Activated T-helper 9 cell treated with anti-CD3 and anti-CD28 coated beads, Interleukin-2, amount 50 U/mL, for 16 hours (primary cell): ENCODE measurements at places on chromosomes 6 and 20.
A peak's percentile ranks its signal among the peaks of the same experiment; 100 is the strongest.

DNA sequence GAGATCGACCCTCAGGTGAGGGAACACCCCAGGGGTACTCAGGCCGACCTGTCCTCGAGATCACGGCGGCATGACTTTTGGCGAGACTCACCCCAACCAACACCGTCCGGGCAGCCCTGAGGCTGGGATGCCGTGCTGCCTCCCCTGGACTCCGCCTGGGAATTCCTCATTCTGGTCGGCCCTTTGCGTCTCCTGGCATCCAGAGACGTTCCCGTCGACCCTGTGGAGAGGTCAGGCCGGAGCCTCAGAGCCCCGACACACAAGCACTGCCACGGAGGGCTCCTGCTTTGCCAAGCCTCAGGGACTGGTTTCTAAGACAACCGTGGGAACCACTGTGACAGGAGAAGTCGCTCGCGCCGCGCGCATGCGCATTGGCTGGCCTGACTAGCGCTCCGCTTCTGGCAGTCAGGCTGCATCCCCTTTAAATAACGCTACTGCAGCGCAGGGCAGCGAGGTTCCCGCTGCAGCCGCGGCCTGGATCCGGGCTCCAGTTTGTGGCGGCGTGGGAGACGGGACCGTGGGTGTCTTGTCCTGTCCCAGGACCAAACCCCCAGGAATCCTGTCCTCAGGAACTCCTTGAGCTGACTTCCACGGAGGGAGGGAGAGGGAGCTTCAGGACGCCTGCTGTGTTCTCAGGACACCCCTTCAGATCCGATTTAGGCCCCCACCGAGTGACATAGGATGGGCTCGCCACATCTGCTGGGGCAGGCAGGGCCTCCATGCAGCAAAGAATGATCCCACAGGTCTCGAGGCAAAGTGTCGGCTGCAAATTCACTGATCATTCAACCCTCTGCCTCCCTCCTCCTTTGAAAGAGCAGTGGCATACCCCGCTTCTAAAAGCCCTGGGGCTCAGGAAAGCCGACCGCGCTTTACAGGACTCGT, 163.2 kb upstream of the ZNF337 start:
- DNase-seq: peak; percentile 48

GRCh38 chr6:70633870-70634269, 33.8 kb upstream of the SMAP1 start:
- no peak for DNase-seq

DNA sequence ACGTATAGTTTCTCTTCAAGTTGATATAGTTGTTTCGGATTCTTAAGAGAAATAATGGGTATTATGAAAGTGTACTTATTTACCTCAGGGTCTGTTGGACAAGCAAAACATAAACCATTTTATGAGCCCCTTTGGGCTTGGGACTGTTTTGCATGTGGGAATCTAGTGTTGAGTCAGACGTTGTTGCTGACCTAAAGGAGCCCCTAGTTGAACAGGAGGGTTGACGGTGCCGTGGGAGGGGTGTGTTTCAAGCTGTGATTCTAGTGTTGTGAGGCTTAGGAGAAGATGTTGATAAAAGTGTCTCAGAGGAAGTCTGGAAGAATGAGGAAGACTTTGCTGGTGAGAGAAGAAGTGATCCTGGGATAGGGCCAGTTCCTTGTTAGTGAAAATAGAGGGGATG, 140.0 kb downstream of the ARID1B start:
- no peak for DNase-seq

DNA sequence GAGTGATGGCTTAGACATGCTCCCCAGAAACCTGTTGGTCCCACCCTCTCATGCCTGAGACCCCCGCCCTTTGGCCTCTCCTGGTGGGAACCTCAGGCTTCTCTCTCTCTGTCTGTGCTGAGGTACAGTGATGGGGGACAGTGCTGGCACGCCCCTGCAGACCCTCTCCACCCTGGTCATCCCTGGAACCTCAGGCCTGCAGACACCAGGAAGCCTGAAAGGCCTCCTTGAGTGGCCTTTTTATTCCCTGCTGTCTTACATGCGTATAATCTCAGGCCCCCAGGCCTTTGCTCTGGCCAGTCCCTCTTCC, 78.5 kb upstream of the MAFB start:
- no peak for DNase-seq
